CD4-positive, alpha-beta T cell treated with Interleukin-1 beta for 1 hour (primary cell): ENCODE measurements at places on chromosomes 16 and 17.

GRCh38 chr17:51184124-51184523 lies 17.9 kb downstream of the NME2 start:
- no peak for DNase-seq

- no peak for DNase-seq
Measured at GRCh38 chr17:78944956-78945355, 19.8 kb upstream of the TIMP2 start.

DNA sequence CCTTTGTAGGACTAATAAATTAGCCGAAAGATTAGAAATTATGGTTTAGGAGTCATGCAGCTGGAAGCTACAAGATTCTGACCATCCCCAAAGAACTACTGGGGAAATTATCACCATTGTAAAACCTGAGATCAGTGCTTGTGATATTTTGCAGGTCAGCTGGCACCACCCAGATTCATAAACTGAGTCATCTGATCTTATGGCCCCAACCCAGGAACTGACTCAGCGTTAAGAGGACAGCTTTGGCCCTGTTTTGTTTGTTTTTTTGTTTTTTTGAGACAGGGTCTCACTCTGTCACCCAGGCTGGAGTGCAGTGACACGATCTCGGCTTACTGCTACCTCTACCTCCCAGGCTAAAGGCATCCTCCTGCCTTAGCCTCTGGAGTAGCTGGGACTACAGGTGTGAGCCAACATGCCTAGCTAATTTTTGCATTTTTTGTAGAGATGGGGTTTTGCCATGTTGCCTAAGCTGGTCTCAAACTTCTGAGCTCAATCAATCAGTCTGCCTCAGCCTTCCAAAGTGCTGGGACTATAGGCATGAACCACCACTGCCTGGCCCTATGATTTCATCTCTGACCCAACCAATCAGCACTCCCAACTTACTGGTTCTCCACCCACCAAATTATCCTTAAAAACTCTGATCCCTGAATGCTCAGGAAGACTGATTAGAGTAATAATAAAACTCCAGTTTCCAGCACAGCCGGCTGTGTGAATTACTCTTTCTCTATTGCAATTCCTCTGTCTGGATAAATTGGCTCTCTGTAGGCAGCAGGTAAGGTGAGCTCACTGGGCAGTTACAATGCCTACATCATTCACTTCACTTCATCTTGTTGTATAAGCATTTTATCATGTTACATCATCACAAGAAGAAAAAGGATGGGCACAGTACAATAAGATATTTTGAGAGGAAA lies 79.4 kb upstream of the KSR1 start:
- DNase-seq = no peak

- DNase-seq = no peak
Measured at GRCh38 chr16:85089525-85089924, 22.7 kb downstream of the CIBAR2 start.

- DNase-seq = no peak
Measured at GRCh38 chr17:77736721-77737120, 221.8 kb upstream of the TNRC6C start.

DNA sequence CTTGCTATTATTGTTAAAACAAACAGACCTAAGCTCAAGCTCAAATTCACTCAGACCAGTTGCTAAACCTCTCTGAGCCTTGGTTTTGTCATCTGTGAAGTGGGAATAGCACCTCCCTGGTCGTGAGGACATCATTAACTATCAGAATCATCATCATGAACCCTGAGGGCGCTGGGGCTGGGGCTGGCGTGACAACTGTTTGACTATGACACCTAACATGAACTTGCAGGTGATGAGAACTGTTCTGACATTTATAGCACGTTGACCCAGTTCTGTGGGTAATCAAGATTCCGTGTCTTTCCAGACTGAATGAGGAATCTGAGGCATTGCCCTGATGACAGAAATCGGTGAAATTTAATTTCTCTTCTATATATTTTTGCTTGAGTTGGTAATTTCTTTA lies 71.3 kb upstream of the CDH5 start:
- DNase-seq = no peak

DNA sequence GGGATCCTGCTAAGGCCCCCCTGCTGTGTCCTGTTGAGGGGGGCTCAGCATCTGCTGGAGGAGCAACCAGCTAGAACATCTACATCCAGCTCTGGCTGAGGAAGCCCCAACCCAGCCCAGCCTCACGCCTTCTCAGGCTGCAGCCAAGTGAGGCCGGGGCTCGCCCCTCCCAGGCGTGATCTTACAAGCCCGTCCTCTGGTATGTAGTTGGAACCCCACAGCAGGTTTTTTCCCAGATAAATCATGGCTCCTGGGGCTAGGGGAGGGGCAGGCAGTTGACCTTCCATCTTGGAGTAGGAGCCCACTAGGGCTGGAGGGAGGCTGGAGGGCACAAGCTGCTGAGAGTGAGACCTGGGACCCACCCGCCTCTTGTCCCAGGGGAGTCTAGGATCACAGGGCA lies 4.7 kb downstream of the FAM83G start:
- DNase-seq = no peak

GRCh38 chr17:80053102-80053501 lies 16.7 kb downstream of the CCDC40 start:
- DNase-seq = no peak

DNA sequence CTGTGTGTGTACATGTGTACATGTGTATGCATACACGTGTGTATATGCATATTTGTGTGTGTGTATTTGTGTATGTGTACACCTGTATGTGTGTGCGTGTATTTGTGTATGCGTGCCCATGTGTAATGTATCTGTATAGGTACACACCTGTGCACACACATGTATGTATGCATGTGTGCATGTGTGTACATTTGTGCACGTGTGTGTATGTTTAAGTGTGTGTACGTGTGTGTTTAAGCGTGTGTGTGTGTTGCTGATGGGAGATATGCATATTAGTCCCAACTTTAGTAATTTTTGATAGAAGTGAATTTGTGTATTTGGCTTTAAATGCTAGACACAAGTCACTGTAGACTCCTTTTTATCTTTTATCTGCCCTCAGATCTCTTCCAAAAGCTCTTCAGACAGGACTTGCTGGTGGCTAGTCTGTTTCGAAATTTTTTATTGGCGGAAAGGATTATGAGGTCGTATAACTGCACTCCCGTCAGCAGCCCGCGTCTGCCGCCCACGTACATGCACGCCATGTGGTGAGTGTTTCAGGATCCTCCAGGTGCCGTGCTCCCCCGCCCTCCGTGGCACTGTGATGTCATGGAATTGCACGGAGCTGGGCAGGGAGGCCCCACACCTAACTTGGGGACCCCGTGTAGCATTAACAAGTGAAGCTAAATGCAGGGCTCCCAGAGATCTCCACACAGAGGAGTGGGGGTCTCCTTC lies 168.8 kb upstream of the CHMP6 start:
- no peak for DNase-seq

GRCh38 chr17:17070931-17071330 lies 28.7 kb downstream of the MPRIP start:
- no peak for DNase-seq

DNA sequence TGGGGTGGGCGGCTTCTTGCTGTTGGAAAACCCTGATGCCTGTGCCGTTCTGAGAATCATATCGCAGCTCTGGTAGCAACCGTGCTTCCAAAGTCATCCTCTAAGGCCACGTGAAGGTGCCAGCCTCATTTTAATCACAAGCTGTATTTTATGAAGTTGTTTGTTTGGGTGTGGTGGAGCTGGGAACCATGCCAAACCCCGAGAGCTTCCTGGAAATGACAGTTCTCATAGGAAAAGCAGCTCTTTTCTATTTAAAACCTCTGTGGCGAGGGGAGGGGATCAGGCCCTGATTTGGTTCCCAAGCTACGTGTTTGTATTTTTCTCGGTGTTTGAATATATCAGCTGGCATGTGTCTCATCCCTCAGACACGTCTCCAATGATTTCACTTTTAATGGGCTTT lies 21.7 kb downstream of the KNOP1 start:
- DNase-seq = peak; percentile 59

DNA sequence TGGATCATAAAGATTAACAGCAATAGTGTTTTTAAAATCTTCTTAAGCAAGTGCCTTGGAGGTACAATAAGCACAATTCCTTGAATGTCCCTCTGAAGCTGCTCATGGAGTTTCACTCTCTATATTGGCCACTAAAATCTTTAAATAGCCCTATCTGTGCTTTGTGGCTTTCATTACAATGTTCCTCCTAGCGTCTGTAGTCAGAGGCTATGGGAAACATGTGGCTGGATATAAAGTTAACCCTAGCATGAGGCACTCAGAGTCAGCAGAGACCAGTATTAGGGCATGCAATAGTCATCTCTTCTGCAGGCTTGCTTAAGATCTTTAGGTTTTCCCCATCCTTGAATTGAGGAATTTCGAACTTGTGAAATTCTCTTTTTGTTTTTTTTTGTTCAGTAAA lies 668.2 kb downstream of the CDH11 start:
- no peak for DNase-seq

DNA sequence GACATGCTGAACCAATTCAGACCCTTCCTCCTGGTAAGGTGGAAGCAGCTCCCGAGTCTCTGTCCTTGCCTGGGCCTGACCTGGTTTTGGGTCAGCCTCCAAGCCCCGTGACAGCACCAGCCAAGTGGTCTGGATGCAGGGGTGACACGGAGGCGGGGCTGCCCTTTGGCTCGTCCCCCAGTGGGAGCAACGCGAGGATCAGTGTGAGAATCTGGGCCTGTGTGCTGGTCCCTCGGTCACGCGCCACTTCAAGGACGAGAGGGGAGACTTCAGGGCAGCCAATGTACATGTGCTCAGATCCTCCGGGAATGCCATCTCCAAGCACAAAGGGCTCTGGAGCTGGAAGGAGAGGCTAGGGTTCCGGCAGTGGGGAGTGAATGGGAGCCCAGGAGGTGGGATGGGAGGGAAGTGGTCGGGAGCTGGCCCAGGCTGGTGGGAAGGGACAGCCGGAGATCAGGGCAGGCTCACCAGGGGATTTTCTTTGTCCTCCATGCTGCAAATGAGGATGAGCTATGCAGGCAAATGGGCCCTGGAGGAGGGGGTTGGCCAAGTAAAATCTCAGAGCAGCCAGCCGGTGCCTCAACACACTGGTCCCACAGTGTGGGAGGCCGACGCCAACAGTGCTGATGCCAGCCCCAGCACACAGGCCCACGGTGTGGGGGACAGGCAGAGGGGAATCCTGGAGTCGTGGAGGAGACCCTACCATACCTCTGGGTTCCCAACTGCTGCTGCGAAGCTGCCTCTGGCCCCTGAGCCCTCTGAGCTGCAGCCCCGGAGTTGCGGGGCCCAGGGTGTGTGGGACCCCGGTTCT lies 4.2 kb upstream of the NDRG4 start:
- DNase-seq = no peak

GRCh38 chr17:48642059-48642842 lies 16.1 kb upstream of the HOXB9 start:
- no peak for DNase-seq
